ENCODE measurements at places on chromosomes 3 and 15. TPM values are rescaled to one million over a fixed set of nuclear protein-coding genes. Genes with fewer than 3 reads are reported as not detected.

Gene DUOXA1
- total RNA-seq, result not detected

GRCh38 chr15:83430441-83430840 is 16.7 kb upstream of the SH3GL3 start:
- no peak overlapping the region for H3K27ac ChIP-seq
- no peaks in the 10 kb centered on the region for H3K4me1 ChIP-seq
- H3K36me3 ChIP-seq, result no peaks in the 10 kb centered on the region
- H3K4me3 ChIP-seq, result no peak overlapping the region

Gene TRIM42
- total RNA-seq, result not detected

- H3K36me3 ChIP-seq, result no peaks in the 10 kb centered on the region
- H3K27me3 ChIP-seq, result peaks cover 2% of the 10 kb centered on the region
- no peak for DNase-seq
These were observed 248.6 kb downstream of the OPA1 start for GRCh38 chr3:193841581-193841980.

DNA sequence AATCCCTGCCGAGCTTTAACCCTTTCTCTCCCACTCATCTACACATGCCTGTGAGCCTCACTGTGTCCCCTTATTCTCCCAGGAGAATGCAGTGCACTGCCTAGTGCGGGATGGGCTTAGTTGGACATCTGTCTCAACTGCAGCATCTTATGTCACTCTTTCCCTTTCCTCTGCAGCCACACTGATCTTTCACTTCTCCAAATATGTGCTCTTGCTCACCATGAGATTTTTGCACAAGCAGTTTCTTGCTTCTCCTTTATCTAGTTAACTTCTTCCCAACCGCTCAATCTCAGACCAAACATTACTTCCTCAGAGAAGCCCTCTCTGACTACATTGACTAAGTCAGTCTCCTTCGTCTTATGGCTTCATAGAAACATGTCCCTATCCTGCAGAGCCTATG is 292.3 kb downstream of the KBTBD8 start:
- no peaks in the 10 kb centered on the region for H3K27me3 ChIP-seq
- no peaks in the 10 kb centered on the region for H3K36me3 ChIP-seq
- no peaks in the 10 kb centered on the region for H3K4me1 ChIP-seq
- no peak overlapping the region for H3K27ac ChIP-seq
- H3K4me3 ChIP-seq, result no peak overlapping the region

DNA sequence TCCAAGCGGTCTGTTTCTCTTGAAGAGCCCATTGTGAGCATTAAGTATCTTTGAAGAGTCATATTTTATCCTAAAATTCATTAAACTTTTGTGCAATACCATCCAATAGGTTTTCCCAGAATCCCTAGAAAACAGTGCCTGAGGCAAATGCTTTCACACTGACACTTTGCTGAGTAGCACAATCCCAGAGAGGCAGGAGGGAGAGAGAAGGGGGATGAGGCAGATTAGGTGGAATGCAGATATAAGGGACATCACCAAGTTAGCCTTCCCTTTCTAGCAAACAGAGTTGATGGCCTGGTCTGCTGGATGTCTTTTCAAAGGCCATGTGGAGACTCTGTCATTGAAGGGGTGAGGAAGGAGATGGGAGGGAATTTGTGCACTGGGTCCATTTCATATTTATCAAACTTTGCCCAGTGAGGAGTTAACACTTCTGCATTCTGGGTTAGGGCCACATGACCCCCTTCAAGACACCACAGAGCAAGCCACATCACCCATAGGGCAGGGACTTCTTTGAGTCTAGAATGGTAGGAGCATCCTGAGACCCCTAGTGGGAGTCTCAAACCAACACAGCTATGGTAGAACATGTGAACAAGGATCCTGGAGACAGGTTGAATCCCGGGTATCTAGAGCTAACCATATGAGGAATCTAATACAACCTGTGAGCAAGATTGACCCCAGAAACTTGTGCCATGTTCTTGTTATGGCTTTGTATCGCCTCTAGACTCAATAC is 32.0 kb upstream of the SEMA6D start:
- DNase-seq, result no peak
- H3K27ac ChIP-seq, result no peak overlapping the region
- H3K27me3 ChIP-seq, result no peaks in the 10 kb centered on the region
- H3K4me1 ChIP-seq, result no peaks in the 10 kb centered on the region

- H3K4me1 ChIP-seq, result no peaks in the 10 kb centered on the region
- H3K27me3 ChIP-seq, result no peaks in the 10 kb centered on the region
- H3K27ac ChIP-seq, result no peak overlapping the region
- H3K4me3 ChIP-seq, result no peak overlapping the region
- H3K36me3 ChIP-seq, result no peaks in the 10 kb centered on the region
These were observed 19.2 kb upstream of the MFGE8 start for GRCh38 chr15:88932271-88932874.

Gene DGKG
- 0.25 TPM for total RNA-seq

Gene FHIT
- 6.1 TPM for total RNA-seq

Gene PPARG
- total RNA-seq, result 0.21 TPM

GRCh38 chr3:29773481-29773880 is 492.6 kb downstream of the RBMS3 start:
- no peaks in the 10 kb centered on the region for H3K4me1 ChIP-seq
- H3K27me3 ChIP-seq, result no peaks in the 10 kb centered on the region
- DNase-seq, result no peak

- no peak overlapping the region for H3K27ac ChIP-seq
- peaks cover 12% of the 10 kb centered on the region for H3K4me1 ChIP-seq
- H3K27me3 ChIP-seq, result no peaks in the 10 kb centered on the region
- H3K4me3 ChIP-seq, result no peak overlapping the region
These were observed 117.7 kb downstream of the CD47 start for GRCh38 chr3:107973152-107973551.

DNA sequence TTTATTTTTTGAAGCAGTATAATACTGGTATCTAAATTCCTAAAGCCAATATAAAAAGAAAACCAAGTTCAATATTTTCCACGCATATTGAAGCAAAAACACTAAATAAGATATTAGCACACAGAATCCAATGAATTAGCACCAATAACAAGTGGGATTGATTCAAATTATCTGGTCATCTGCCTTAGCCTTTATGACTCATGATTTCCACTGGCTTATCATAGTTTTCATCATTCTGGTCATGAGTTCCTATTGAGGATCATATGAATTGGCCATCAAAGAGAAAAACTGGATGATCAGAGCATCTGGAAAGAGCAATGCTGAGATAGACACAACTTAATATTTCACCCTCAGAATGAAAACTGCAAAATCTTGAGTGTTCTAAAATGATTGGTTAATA is 809.9 kb downstream of the MCTP2 start:
- no peak overlapping the region for H3K4me3 ChIP-seq
- H3K36me3 ChIP-seq, result no peaks in the 10 kb centered on the region
- no peaks in the 10 kb centered on the region for H3K4me1 ChIP-seq
- no peak for DNase-seq
- no peak overlapping the region for H3K27ac ChIP-seq

DNA sequence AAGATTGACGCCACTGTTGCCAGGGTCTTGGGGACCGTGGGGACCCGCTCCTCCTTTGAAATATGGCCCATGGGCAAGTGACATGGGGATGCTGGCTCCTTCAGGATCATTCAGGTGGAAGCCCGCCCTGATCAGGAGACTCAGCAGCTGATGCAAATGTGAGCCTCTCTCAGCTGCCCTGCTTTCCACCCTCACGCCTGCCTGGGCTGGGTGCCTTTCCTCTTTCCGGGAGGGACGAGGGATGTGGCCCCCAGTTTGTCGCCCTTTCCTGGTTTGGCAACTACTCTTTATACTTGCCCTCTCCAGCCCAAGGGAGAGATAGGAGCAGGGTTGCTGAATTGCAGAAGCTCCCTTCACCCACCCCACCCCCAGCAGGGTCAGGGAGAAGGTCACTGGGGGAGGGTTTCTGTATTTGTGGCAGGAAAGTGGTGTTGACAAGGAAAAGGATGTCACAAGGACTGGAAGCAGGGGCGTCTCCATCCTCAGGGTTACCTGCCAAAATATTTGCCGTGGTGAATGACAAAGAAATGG is 21.8 kb downstream of the DNASE1L3 start:
- H3K27me3 ChIP-seq, result no peaks in the 10 kb centered on the region
- H3K27ac ChIP-seq, result no peak overlapping the region
- no peak overlapping the region for H3K4me3 ChIP-seq
- peaks cover 5% of the 10 kb centered on the region for H3K4me1 ChIP-seq

DNA sequence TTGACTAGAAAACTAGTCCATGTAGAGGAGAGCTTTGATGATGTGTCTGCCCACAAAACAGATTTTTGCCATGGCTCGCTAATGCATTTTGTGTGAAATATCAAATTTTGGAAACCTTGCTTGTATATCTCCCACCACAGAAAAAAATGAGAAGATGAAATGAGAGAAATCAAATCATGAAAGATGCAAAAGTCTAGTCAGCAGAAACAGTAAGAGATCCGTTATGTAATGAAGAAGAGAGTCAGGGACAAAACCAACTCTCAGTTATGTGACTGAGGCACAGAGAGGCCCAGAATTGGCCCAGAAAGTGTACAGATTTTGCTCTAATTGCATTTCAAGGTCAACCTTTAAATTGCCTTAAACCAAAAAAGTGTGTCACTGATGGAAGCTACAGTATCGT is 107.0 kb downstream of the FILIP1L start:
- no peak for DNase-seq
- no peak overlapping the region for H3K4me3 ChIP-seq
- H3K4me1 ChIP-seq, result no peaks in the 10 kb centered on the region
- no peaks in the 10 kb centered on the region for H3K27me3 ChIP-seq
- no peak overlapping the region for H3K27ac ChIP-seq
- no peaks in the 10 kb centered on the region for H3K36me3 ChIP-seq

Gene TMIE
- total RNA-seq, result not detected

DNA sequence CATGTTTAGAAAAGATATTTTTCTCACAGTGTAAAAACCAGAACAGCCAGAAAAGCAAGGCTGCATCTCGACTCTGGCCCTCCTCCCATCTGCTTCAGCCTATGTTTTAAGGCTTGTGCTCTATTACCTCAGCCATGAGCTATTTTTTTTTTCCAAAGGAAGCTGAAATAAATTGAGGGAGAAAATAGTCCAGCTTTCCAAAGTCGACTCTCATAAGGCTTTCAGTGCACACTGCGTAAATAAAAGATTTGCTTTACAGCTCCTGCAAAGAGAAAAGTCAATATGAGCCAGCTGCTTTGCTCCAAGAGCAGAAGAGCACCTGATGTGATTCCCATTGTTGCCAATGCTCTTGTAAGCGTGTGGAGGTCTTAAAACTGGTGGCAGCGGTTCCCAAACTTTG is 26.7 kb downstream of the SCG3 start:
- DNase-seq, result no peak
- no peak overlapping the region for H3K4me3 ChIP-seq
- no peak overlapping the region for H3K27ac ChIP-seq
- no peaks in the 10 kb centered on the region for H3K4me1 ChIP-seq
- no peaks in the 10 kb centered on the region for H3K36me3 ChIP-seq
- H3K27me3 ChIP-seq, result no peaks in the 10 kb centered on the region

DNA sequence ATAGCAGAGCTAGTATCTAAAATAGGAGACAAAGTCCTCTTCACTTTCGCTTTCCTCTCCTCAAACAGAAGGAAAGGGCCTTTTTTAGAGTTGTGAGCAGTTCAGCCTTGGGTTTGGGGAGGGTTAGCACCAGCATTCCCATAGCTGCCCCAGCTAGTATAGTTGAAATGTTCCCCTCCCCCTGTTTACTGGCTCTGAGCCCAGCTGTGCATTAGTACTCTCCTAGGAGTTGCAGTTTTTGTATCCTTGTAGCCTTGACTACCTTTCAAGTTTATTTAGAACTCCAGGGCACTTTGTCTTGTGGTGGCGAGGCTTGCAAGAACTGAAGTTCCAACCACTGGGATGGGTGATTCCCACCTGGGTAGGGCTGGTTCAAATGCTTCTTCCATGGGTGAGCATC is 245.1 kb upstream of the NAALADL2 start:
- no peak overlapping the region for H3K4me3 ChIP-seq
- no peak overlapping the region for H3K27ac ChIP-seq
- no peaks in the 10 kb centered on the region for H3K4me1 ChIP-seq
- H3K27me3 ChIP-seq, result no peaks in the 10 kb centered on the region
- DNase-seq, result no peak

GRCh38 chr3:37963635-37964034 is 27.0 kb upstream of the VILL start:
- DNase-seq, result no peak
- H3K4me1 ChIP-seq, result no peaks in the 10 kb centered on the region
- H3K27ac ChIP-seq, result no peak overlapping the region
- no peak overlapping the region for H3K4me3 ChIP-seq

GRCh38 chr15:74277242-74277810 is 41.2 kb downstream of the CCDC33 start:
- H3K27me3 ChIP-seq, result no peaks in the 10 kb centered on the region
- no peaks in the 10 kb centered on the region for H3K4me1 ChIP-seq
- H3K27ac ChIP-seq, result no peak overlapping the region
- DNase-seq, result no peak
- H3K4me3 ChIP-seq, result no peak overlapping the region

- H3K4me3 ChIP-seq, result no peak overlapping the region
- no peaks in the 10 kb centered on the region for H3K36me3 ChIP-seq
- no peak for DNase-seq
These were observed 9.3 kb downstream of the LRCH3 start for GRCh38 chr3:197800379-197800778.

GRCh38 chr3:81033185-81033584 is 728.3 kb downstream of the GBE1 start:
- no peak overlapping the region for H3K27ac ChIP-seq
- no peaks in the 10 kb centered on the region for H3K27me3 ChIP-seq
- H3K4me3 ChIP-seq, result no peak overlapping the region
- no peak for DNase-seq

DNA sequence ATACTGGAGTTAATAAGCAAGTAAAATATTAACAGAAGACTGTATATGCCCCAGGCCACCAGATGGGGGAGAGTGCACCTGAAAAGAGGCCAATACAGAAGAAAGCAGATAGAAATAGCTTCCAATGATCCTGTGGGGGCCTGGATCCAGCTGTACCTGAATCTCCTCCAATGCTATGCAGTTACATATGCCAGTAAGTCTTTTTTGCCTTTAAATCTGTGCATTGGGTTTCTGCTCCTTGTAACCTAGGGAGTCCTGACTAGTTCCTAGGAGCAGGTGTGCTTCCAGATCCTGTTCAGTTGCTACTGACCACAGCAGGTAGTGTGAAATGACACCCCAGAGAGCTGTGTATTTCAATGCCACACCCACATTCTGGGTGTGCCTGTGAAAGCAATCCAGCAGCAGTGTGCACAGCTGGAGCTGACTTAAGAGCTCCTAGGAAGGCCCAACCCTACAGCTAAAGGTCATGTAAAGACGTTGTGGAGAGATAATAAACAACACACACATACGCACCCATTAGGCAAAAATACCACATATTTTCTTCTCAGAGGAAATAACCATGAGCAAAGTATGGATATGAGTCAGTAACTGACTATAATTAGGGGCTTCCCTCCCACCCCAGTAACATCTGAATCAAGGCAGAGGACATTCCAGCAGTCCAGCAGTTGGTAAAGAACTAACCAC is 62.2 kb upstream of the AKAP13 start:
- peaks cover 8% of the 10 kb centered on the region for H3K4me1 ChIP-seq
- no peaks in the 10 kb centered on the region for H3K36me3 ChIP-seq
- DNase-seq, result no peak
- H3K27me3 ChIP-seq, result no peaks in the 10 kb centered on the region

GRCh38 chr3:100395679-100396431 is 5.0 kb downstream of the TOMM70 start:
- no peak overlapping the region for H3K4me3 ChIP-seq
- no peaks in the 10 kb centered on the region for H3K36me3 ChIP-seq
- no peaks in the 10 kb centered on the region for H3K27me3 ChIP-seq

GRCh38 chr3:14744556-14744955 is 69.6 kb downstream of the C3orf20 start:
- H3K4me1 ChIP-seq, result no peaks in the 10 kb centered on the region
- DNase-seq, result no peak
- no peak overlapping the region for H3K27ac ChIP-seq

- no peak for DNase-seq
- H3K27ac ChIP-seq, result no peak overlapping the region
These were observed 27.0 kb downstream of the GPR156 start for GRCh38 chr3:120258009-120258408.

Measured in natural killer cell (primary cell).